ENCODE measurements at places on chromosomes 4 and X.

DNA sequence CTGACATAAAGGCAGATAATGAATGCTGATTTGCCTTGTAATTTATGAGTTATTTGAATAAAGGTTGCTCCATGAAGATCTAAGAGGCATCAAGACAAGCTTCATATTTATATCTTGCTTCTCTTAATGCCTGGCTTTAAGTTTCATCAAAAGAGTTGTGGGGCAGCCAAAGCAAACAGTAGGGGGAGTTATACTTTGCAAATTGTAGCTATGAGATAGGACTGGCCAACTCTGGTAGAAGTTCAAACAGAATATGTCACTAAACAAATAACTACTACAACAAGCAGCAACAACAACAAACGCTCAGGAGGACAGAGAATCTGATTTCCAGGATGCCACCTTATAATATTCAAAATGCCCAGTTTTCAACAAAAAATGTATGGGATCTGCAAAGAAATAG, 69.1 kb upstream of the PLAC1 start:
- DNase-seq: no peak

GRCh38 chrX:65994519-65995506, 45.1 kb downstream of the VSIG4 start:
- no peak for DNase-seq

GRCh38 chr4:101644516-101644915, 146.0 kb upstream of the BANK1 start:
- no peak for DNase-seq

DNA sequence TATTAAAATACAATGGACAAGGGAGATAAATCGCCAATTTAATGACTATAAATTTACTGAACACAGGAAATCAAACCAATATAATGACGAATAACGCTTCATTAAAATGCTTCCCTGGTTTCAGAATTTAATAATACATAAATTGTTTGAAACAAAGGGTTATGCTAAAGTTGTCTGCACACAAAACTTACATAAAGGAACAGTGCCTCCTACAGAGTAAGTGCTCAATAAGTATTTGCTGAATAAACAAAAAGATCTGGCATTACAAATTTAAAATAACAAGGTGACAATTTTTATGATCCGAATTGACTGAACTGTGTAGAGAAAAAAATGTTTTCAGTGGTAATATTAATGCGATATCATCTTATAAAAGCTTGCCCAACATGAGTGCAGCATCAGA, 69.6 kb downstream of the NOCT start:
- peak; percentile 16 for DNase-seq

DNA sequence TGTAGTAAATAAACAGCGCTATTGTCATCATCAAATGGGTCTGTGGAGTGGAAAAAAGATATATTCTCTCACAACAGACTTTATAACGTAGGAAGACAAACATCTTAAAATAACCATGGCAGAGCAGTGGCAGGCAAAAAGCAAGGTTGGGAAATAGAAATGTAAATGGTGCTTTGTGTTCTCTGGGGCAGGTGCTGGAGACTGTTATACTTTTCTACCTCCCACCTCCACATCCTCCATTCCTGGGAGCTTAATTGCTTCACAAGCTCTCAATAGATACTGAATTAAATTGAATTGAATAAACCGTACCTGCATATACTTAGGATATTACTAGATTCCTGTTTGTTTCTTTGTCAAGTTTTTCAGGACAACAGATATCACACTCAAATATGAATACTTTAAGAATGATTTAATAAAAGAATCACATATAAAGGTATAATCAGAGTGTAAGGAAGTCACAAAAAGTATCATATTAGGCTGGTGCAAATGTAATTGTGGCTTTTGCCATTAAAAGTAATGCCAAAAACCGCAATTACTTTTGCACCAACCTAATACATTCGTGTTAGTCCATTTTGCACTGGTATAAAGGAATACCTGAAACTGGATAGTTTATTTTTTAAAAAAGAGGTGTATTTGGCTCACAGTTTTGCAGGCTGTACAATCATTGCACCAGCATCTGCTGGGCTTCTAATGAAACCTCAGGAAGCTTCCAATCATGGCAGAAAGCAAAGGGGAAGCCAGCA, 367.3 kb downstream of the GRIA2 start:
- DNase-seq: no peak

GRCh38 chr4:95248720-95249425, 299.9 kb downstream of the UNC5C start:
- DNase-seq: no peak

GRCh38 chrX:44816367-44816766, 27.5 kb upstream of the DUSP21 start:
- no peak for DNase-seq

GRCh38 chrX:11214346-11215190, 78.6 kb upstream of the AMELX start:
- DNase-seq: no peak

- no peak for DNase-seq
Observed at GRCh38 chrX:133214301-133214700, 3.9 kb downstream of the TFDP3 start.

DNA sequence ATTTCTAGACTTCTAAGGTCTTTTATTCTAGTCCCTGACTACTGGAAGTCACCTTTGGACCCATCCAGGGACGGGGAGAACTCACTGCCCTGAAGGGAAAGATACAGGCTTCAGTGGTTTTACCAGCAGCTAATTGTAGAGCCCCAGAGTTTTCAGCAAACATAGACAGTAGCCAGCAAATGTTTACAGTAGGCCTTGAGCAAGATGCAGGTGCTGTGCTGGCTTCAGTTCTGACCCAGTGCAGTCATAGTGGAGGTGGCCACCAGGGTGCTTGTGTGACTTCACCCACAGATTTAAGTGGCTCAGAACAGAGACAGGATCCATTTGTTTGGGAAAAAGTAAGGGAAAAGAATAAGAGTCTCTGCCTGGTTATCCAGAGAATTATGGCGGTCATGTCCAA, 384.4 kb upstream of the AR start:
- DNase-seq: no peak

DNA sequence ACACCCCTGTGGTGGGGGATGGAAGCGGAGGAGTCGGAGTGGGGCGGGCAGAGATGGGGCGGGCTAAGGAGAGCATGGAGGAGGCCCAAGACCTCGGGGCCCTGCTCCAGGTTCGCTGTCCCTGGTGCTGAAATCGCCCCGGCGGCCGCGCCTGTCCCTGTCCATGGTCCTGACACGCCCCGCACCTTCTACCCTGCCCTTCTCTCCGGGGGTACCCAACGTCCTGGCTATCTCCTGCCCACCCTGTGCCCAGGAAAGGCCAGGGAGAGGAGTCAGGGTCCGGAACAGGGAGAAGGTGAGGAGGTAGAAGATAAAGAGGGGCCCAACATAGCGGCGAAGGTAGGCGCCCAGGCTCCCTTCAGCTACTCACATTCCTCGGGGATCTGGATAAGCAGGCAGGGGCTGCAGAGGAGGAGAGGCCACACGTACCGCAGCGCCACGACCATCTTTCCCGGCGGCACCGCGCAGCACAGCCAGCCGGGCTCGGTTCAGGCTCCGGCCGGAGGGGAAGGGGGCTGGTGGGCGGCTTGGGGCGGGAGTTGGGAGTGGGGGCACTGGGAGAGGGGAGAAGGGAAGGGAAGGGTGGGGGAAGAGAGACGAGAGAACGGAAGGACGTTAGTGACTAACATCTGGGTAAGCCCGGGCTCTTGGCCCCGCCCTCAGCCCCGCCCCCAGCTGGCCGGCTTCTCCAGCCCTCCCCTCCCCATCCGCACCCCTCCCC, 10.4 kb downstream of the L1CAM start:
- peak; percentile 86 for DNase-seq

DNA sequence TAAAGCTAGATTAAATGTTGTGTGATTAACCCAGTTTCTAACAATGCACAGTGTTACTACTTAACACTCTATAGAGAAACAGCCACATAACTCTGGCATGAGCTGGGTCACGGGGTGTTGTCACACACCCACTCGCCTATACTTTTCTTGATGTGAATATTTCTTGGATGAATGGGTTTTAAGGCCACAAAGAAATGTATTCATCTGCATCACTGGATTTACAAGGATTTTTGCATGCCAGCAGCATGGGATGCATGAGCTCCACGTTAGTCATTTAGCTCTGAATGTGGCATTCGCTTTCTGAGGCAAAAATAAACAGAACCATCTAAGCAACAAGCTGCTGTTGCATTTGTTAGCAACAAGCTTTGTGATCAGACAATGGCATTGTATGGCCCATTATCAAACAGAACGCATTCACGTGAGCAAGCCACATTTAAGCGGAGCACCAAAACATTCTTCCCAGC, 89.7 kb downstream of the LRP2BP start:
- no peak for DNase-seq

GRCh38 chr4:7526929-7527535, 92.3 kb upstream of the PSAPL1 start:
- no peak for DNase-seq

DNA sequence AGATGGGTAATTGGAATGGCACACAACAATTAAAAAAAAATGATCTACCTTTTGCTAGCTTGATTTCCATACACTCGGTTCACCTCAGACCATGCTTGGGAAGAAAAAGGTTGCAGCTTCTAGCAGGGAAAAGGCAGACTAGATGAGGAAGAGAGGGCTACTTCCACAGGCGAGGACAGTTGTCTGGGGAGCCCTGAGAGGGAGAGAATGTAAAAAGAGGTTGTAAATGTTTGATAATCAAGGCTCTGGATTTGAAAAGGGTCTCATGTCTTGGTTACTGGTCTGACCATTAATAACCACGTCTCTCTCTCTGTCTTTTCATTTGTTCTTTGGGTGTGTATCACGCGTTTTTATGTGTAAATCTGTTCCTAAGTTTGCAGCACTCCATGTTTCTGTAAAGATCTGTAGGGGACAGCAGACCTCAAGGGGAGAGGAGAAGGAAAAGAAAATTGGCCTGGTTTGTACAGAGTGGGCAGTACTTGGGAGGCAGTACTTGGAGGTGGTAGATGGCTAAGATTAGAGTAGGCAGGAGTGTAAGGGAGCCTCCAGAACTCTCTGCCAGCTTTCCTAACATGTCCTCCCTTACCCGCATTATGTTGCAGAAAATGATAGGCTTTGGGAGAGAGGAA, 750 bp downstream of the ARMCX5 start:
- DNase-seq: no peak

GRCh38 chr4:78477276-78477675, 74.3 kb upstream of the ANXA3 start:
- DNase-seq: no peak

GRCh38 chrX:39967348-39967747, 130.4 kb downstream of the BCOR start:
- DNase-seq: no peak

GRCh38 chrX:1475881-1476280, 23.2 kb upstream of the ASMTL start:
- DNase-seq: no peak

GRCh38 chrX:85836868-85837267, 210.5 kb downstream of the CHM start:
- no peak for DNase-seq

- no peak for DNase-seq
Observed at GRCh38 chr4:153452658-153453378, 13.3 kb upstream of the TMEM131L start.

DNA sequence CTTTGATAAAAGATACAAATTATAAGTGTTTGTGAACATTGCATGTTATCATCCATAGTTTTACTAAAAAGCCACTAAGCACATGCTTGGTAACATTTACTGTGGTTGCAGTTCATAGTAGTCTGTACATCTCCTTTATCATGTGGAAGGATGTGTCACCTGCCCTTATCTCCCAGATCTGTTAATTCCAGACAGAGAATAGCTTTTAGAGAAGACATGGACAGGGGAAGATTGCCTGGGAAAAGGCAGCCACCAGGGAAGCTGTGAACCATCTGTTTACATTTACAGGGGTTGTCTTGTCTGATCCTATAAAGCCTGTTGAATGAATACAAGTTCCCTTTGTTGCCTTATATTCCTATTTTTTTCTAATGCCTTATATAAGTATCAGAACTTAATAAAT, 396.0 kb downstream of the FAT4 start:
- no peak for DNase-seq

GRCh38 chrX:105564501-105564900, 257.8 kb upstream of the NRK start:
- DNase-seq: no peak

Measured in K562 (cell line).